ENCODE measurements at places on chromosomes 7 and 10.

- no peak for DNase-seq
Measured at GRCh38 chr10:101066146-101066895, 4.5 kb downstream of the KAZALD1 start.

- DNase-seq, result no peak
Measured at GRCh38 chr10:129689671-129690071, 222.6 kb downstream of the MGMT start.

GRCh38 chr10:31926765-31927564, 1.7 kb downstream of the ARHGAP12 start:
- DNase-seq, result no peak

- no peak for DNase-seq
Measured at GRCh38 chr7:7563813-7564212, 2.9 kb upstream of the MIOS start.

- no peak for DNase-seq
Measured at GRCh38 chr10:30683496-30683895, 53.9 kb upstream of the LYZL2 start.

- DNase-seq, result no peak
Measured at GRCh38 chr10:12950583-12951128, 50.9 kb downstream of the CCDC3 start.

DNA sequence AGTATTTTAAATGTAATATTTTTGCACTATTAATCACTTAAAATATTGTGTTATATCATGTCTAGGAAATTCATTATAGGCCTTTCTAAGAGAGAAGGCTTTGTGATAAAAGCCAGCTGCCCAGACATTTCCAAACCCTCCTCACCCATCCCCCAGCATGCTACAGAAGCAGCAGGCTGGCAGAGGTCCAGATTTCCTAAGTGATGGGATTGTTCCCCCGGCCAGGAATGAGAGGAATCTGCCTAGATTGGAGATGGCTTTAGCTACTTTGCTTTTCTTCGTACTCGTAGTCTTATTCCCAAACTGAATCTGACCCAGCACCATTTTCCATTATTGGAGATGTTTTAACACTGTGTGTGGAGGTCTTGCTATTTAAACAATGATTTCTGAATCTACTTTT, 29.4 kb downstream of the CDK14 start:
- no peak for DNase-seq

DNA sequence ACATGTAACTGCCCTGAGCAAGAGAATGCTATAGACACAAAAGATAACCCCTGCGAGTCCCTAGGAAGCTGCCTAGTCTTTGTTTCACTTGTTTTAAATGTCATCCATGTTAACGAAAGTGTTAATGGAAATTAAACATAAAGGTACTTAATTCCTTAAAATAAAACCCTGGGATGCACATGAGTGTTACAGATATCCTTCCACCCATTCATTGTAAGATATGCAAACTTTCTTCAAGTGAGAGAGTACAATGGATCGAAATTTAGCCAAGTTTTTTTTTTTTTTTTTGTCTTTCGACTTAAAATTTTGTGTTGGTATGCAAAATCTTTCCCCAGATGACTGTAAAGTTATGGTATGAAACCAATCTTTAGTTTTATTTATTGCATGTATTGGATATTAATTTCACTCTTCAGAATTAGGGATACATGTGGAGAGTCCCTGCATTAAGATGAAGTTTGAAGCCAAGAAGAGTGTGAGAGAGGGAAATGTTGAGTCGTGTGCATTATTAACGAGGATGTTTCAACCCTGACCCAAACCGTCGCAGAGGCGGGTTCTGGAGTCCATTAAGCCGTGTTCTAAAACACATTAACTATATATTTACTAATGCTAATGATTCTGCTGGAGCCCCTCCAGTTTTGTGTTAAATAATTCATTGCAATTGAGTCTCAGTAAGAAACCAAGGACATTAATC, 1.6 kb downstream of the CDK14 start:
- DNase-seq, result no peak
